ENCODE measurements at places on chromosomes 7 and 10. TPM values are rescaled to one million over a fixed set of nuclear protein-coding genes. Genes with fewer than 3 reads are reported as not detected.

The PPIA gene
- 1,472 TPM for total RNA-seq

The UCMA gene
- not detected for total RNA-seq

The ITIH5 gene
- total RNA-seq = 59.6 TPM

- no peaks in the 10 kb centered on the region for H3K36me3 ChIP-seq
- peaks cover 8% of the 10 kb centered on the region for H3K4me1 ChIP-seq
- H3K4me3 ChIP-seq = no peak overlapping the region
- no peak overlapping the region for H3K27ac ChIP-seq
These were observed 22.3 kb upstream of the RET start for GRCh38 chr10:43054593-43054992.

DNA sequence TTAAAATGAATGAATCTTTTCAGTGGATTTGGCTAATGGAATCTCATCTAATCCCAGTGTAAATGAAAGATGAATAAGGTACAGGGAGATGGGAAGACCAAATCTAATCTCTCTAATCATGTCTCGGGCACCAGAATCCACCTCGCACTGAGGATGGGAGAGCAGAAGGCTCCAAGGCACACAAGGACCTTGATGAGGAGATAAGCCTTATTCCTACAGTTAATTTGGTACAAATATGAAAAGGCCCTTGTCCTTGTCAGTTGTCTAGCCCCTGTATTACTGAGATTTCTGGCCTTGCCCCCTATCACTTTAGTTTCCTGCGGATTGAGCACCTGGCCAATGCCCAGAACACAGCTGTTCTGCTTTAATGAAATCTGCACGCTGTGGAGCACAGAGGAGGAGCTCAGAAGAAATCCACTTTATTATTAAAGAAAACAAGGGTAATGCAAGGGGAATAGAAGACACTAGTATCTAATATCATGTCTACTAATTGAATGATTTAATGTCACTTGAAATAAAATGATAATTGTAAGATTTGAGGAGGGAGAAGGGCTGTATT lies 321.4 kb upstream of the HGF start:
- no peak overlapping the region for H3K4me3 ChIP-seq
- H3K27ac ChIP-seq = no peak overlapping the region
- no peaks in the 10 kb centered on the region for H3K27me3 ChIP-seq
- H3K36me3 ChIP-seq = no peaks in the 10 kb centered on the region
- H3K4me1 ChIP-seq = no peaks in the 10 kb centered on the region

DNA sequence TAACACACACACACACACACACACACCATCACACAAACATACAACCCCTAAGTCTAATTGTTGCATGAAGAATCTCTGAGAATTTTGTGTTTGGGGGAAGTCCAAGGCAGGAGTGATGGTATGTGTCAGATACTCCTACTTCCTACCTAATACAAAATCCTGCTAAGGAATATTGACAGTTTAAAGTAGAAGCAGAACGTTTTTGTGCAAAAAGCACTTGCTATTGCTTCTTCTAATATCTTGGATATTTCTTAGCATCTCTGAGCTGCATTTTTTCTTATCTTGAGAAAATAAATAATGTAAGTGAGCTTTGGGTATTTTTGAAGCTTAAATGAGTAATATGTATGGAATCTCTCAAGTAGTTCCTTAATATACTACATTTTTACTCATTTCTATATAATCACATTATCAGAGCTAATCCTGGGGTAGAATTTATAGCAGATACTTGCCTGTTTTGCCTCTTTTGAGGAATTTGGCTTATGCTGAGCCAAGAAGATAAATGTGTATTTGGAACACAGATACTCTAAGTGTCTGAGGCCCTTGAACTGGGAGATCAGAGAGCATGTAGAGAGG lies 212.3 kb downstream of the DKK1 start:
- H3K4me3 ChIP-seq = no peak overlapping the region
- no peaks in the 10 kb centered on the region for H3K4me1 ChIP-seq
- no peaks in the 10 kb centered on the region for H3K36me3 ChIP-seq
- H3K27me3 ChIP-seq = no peaks in the 10 kb centered on the region
- no peak for DNase-seq

GRCh38 chr10:58701405-58702135 lies 188.9 kb downstream of the BICC1 start:
- H3K27ac ChIP-seq = no peak overlapping the region
- H3K4me1 ChIP-seq = no peaks in the 10 kb centered on the region
- no peak for DNase-seq
- no peaks in the 10 kb centered on the region for H3K27me3 ChIP-seq
- no peak overlapping the region for H3K4me3 ChIP-seq
- H3K36me3 ChIP-seq = no peaks in the 10 kb centered on the region

DNA sequence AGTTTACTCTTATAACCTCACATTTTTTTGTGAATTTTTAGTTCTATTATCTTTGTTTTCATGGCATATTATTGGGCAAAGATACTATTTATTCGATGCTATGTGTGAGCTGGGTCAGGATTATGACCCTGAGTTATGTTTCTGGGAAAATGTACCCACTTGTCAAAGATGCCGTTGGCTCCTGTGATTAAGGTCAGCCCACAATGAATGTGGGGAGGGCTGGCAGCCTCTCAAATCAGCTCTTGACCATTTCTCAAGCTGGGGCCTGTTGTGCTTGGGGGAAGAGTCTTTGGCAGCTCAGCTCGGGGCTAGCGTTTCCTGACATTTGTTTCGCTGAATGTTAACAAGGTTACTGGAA lies 97.5 kb downstream of the TCF7L2 start:
- peaks cover 34% of the 10 kb centered on the region for H3K4me1 ChIP-seq
- peak overlapping the region; percentile 48 for H3K27ac ChIP-seq
- H3K36me3 ChIP-seq = peaks cover 5% of the 10 kb centered on the region
- DNase-seq = peak; percentile 44
- H3K4me3 ChIP-seq = no peak overlapping the region

DNA sequence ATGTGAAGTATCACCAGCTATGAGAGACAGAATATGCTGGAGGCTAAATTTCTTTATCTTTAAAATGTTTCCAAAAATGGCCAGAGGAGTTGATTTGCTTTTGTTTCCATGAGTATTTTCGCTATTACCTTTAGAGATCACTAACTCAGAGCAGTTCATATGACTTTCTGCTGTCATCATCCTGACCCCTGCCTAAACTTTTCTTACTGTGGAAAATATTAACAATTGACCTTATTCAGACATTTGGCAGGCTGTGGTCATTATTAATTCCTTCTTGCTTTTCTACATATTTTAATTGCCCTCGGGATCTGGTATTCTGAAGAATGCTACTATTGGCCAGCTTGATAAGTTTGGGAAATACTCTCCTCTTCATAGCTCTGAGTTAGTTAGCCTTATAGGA lies 156.5 kb downstream of the EXOC4 start:
- no peaks in the 10 kb centered on the region for H3K36me3 ChIP-seq
- no peak overlapping the region for H3K4me3 ChIP-seq
- no peak overlapping the region for H3K27ac ChIP-seq
- no peaks in the 10 kb centered on the region for H3K27me3 ChIP-seq
- no peak for DNase-seq

DNA sequence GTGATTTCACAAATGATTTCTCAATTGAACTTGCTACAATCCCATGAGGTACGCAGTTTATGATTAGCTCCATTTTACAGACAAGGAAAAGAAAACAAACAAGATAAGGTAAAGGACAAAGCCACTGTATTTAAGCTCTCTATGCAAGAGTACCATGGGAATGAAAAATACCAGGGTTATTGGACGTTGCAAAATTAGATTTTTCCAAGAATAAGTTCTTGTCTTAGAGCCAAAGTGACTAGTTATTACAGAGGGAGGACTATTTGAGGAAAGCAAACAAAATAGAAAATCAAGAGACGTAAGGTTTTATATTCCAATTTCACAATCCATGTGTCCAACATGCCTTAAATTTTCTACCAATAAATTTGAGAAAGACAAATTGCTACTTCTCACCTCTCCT lies 97.9 kb upstream of the PTN start:
- H3K36me3 ChIP-seq = no peaks in the 10 kb centered on the region
- H3K27ac ChIP-seq = no peak overlapping the region
- peaks cover 8% of the 10 kb centered on the region for H3K4me1 ChIP-seq
- H3K4me3 ChIP-seq = no peak overlapping the region

DNA sequence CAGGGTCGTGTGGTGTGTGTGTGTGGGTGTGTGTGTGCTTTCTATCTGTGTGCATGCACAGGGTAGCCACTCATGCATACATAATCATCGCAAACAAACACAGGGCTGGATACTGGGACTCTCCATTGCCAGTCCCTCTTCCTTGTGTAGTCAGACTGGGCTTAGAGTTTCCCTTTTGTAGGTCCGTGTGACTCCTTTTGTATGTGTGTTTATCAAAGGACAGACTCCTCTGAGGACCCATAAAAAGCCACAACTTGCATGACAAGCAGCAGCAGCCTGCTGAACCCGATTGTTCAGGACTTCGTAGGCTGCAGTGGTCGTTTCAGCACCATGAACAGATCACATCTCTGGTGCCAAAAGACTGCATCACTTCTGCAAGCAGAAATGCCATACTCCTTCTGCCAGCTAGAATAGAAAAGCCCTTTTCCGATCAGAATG lies 895 bp downstream of the VSTM2A start:
- peak overlapping the region; percentile 88 for H3K27ac ChIP-seq
- peaks cover 17% of the 10 kb centered on the region for H3K4me1 ChIP-seq
- no peaks in the 10 kb centered on the region for H3K36me3 ChIP-seq
- H3K27me3 ChIP-seq = peaks cover 16% of the 10 kb centered on the region
- DNase-seq = peak; percentile 60
- peak overlapping the region; percentile 50 for H3K4me3 ChIP-seq

- no peaks in the 10 kb centered on the region for H3K36me3 ChIP-seq
- peak; percentile 43 for DNase-seq
- H3K27ac ChIP-seq = peak within 1 kb of the TSS; percentile 65
- no peaks in the 10 kb centered on the region for H3K27me3 ChIP-seq
These were observed at the start of gene GIMAP2 for GRCh38 chr7:150685219-150686029. TSS of gene GIMAP2 (plus strand) at chr7:150685706. CDS start at chr7:150687060, 1,354 bp downstream.

GRCh38 chr7:14305233-14305866 lies 315.9 kb upstream of the ETV1 start:
- no peaks in the 10 kb centered on the region for H3K4me1 ChIP-seq
- no peak overlapping the region for H3K4me3 ChIP-seq
- H3K36me3 ChIP-seq = no peaks in the 10 kb centered on the region
- no peak for DNase-seq
